ENCODE measurements at places on chromosomes 4 and X.
A peak's percentile ranks its signal among the peaks of the same experiment; 100 is the strongest.

GRCh38 chr4:147516133-147516532 is 35.2 kb downstream of the EDNRA start:
- no peak for DNase-seq
- no peaks in the 10 kb centered on the region for H3K27me3 ChIP-seq
- no peak overlapping the region for H3K27ac ChIP-seq
- no peaks in the 10 kb centered on the region for H3K4me1 ChIP-seq

- no peaks in the 10 kb centered on the region for H3K36me3 ChIP-seq
- no peaks in the 10 kb centered on the region for H3K4me1 ChIP-seq
- H3K27ac ChIP-seq: no peak overlapping the region
- no peaks in the 10 kb centered on the region for H3K27me3 ChIP-seq
- DNase-seq: no peak
Observed at GRCh38 chr4:109887071-109887470, 25.6 kb upstream of the EGF start.

DNA sequence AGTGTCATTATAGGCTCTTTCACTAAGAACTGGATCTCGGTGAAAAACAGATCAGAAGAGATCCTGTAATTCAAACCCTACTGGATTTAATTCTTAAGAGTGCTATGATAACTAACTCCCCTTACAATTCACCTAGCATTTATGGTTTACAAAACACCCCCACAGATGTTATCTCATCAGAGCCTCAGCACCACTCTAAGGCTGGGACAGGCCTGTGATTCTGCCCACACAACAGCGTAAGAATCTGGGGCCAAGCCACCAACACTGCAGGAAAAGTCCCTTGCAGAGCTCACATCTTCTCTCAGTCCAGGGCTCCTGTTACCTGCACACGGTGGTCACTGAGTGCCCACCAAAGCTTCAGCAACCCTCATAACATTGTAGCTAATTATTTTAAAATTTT is 8.9 kb downstream of the MFAP3L start:
- H3K36me3 ChIP-seq: no peaks in the 10 kb centered on the region
- H3K4me3 ChIP-seq: no peak overlapping the region
- no peak overlapping the region for H3K27ac ChIP-seq
- no peaks in the 10 kb centered on the region for H3K4me1 ChIP-seq
- DNase-seq: no peak

- no peak overlapping the region for H3K4me3 ChIP-seq
- no peaks in the 10 kb centered on the region for H3K36me3 ChIP-seq
- H3K27me3 ChIP-seq: no peaks in the 10 kb centered on the region
- no peak overlapping the region for H3K27ac ChIP-seq
- H3K4me1 ChIP-seq: no peaks in the 10 kb centered on the region
- no peak for DNase-seq
Observed at GRCh38 chrX:2159861-2160260, 340.9 kb downstream of the DHRSX start.

- DNase-seq: no peak
- no peak overlapping the region for H3K4me3 ChIP-seq
- no peak overlapping the region for H3K27ac ChIP-seq
Observed at GRCh38 chr4:157591245-157591644, 370.7 kb downstream of the GRIA2 start.

DNA sequence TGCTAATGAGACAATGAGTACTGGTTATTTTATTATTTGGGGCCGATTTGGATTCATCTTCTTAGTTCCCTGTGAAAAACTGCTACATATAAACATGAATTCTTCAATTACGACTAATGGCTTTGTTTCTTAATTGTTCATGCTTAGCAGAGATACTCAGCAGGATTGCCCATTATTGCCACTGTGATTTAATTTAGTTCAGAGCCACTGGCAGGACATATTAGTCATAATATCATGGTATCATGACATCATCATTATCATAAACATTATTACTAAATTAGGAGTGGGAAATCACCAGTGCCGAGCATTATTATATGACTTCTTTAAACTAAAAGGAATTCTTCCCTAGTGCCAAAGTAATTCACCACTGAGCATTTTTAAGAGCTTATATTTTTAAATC is 201.4 kb downstream of the SPOCK3 start:
- DNase-seq: no peak
- H3K4me3 ChIP-seq: no peak overlapping the region
- no peaks in the 10 kb centered on the region for H3K36me3 ChIP-seq
- no peak overlapping the region for H3K27ac ChIP-seq
- H3K27me3 ChIP-seq: no peaks in the 10 kb centered on the region

DNA sequence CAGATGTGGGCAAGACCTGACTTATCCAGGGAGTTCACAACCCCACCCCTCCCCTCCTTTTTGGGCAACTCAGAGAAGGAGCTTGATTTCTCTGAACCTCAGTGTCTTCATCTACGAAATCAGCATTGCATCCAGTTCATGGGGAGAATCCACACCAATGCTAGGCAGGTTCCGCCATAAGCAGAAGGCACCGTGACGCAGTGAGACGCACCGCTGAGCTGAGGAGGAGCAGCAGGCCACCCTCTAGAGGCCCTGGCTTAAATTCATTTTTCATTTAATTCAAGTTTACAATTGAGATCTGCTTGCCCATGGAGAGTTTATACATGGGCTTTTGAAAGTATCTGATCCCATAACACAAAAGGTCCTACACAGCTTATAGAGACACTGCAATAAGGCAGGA is 55.7 kb downstream of the CPZ start:
- no peak overlapping the region for H3K27ac ChIP-seq
- no peaks in the 10 kb centered on the region for H3K36me3 ChIP-seq
- H3K27me3 ChIP-seq: no peaks in the 10 kb centered on the region
- no peak for DNase-seq
- no peaks in the 10 kb centered on the region for H3K4me1 ChIP-seq

DNA sequence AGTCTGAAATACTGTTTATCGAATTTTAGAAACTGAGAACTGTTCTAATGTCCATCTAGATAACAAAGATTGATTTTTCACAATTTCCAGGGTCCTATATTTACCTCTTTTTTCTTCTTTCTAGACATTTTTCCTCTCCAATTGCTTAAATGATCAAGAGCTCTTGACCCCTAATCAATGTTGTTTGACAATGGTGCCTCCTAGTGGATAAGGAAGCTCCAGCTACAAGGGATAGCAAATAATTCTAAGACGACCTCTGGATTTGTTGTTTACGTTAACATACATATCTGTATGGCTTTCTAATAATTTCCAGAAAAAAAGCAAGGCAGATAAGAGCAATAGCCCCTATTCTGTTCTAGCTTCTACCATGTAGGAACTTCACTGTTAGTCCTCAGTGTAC is 35.8 kb downstream of the GPR82 start:
- H3K4me3 ChIP-seq: no peak overlapping the region
- no peaks in the 10 kb centered on the region for H3K27me3 ChIP-seq
- no peaks in the 10 kb centered on the region for H3K36me3 ChIP-seq
- H3K27ac ChIP-seq: no peak overlapping the region
- H3K4me1 ChIP-seq: no peaks in the 10 kb centered on the region

- no peaks in the 10 kb centered on the region for H3K36me3 ChIP-seq
- no peak for DNase-seq
- no peak overlapping the region for H3K4me3 ChIP-seq
- no peaks in the 10 kb centered on the region for H3K4me1 ChIP-seq
- no peaks in the 10 kb centered on the region for H3K27me3 ChIP-seq
- no peak overlapping the region for H3K27ac ChIP-seq
Observed at GRCh38 chr4:86554646-86555045, 39.5 kb upstream of the PTPN13 start.

- H3K4me1 ChIP-seq: no peaks in the 10 kb centered on the region
- no peaks in the 10 kb centered on the region for H3K36me3 ChIP-seq
- no peak overlapping the region for H3K4me3 ChIP-seq
- peak; percentile 16 for DNase-seq
Observed at GRCh38 chrX:84339507-84340364, 151.7 kb upstream of the RPS6KA6 start.

DNA sequence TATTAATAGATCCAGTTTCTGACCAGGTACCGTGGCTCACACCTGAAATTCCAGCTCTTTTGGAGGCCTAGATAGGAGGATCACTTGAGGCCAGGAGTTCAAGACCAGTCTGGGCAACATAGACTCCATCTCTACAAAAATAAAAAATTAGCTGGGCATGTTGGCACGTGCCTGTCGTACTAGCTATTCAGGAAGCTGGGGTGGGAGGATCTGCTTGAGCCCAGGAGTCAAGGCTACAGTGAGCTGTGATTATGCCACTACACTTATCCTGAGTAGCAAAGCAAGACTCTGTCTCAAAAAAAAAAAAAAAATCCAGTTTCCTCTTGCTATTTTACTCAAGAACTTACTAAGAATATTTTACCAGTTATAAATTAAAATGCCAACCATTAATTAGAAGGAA is 91.7 kb downstream of the SLC10A6 start:
- no peak overlapping the region for H3K27ac ChIP-seq
- H3K4me1 ChIP-seq: no peaks in the 10 kb centered on the region
- no peaks in the 10 kb centered on the region for H3K27me3 ChIP-seq
- no peak overlapping the region for H3K4me3 ChIP-seq
- no peaks in the 10 kb centered on the region for H3K36me3 ChIP-seq

GRCh38 chr4:90960433-90960832 is 833.2 kb downstream of the CCSER1 start:
- no peak for DNase-seq
- no peaks in the 10 kb centered on the region for H3K36me3 ChIP-seq
- no peaks in the 10 kb centered on the region for H3K27me3 ChIP-seq
- H3K4me3 ChIP-seq: no peak overlapping the region
- H3K27ac ChIP-seq: no peak overlapping the region

- no peak overlapping the region for H3K4me3 ChIP-seq
- no peaks in the 10 kb centered on the region for H3K27me3 ChIP-seq
- H3K27ac ChIP-seq: no peak overlapping the region
- no peaks in the 10 kb centered on the region for H3K36me3 ChIP-seq
- DNase-seq: peak; percentile 38
- H3K4me1 ChIP-seq: peaks cover 17% of the 10 kb centered on the region
Observed at GRCh38 chrX:70436343-70436742, 8.3 kb upstream of the DLG3 start.

DNA sequence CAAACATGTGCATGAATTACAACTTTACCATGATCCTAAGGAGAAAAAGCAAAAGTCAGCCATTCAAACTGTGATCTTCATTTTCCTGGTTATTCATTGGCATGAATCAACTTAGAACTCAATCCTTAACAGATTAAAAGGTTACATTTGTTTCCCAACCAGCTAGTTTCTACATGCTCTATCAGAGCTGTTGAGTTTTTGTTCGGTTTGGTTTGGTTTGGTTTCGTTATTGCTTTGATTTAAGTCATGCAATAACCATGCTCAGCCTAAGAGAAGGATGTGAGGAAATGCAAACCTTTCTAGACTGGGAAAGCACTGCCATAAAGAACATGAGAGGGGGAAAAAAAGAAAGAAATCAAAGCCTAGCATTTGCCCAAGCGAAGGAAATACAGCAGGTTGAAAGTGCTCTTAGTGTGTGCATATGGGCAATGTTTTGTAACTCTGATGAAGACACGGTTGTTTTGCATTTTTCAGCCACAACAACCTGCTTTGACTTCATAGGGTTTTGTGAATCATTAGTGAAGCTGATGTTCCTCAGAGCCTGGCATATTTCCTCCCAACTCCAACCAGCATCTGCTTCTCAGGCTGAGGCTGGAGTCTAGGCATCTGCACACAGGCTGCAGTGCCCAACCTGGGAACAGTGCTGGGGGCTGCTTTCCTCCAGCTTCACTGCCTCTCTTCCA is 234.3 kb downstream of the ZNF674 start:
- no peaks in the 10 kb centered on the region for H3K36me3 ChIP-seq
- H3K27ac ChIP-seq: no peak overlapping the region
- DNase-seq: no peak

- H3K4me3 ChIP-seq: no peak overlapping the region
- H3K4me1 ChIP-seq: no peaks in the 10 kb centered on the region
- no peaks in the 10 kb centered on the region for H3K36me3 ChIP-seq
- H3K27me3 ChIP-seq: no peaks in the 10 kb centered on the region
Observed at GRCh38 chrX:119036107-119037029, 36.4 kb upstream of the CT47C1 start.

DNA sequence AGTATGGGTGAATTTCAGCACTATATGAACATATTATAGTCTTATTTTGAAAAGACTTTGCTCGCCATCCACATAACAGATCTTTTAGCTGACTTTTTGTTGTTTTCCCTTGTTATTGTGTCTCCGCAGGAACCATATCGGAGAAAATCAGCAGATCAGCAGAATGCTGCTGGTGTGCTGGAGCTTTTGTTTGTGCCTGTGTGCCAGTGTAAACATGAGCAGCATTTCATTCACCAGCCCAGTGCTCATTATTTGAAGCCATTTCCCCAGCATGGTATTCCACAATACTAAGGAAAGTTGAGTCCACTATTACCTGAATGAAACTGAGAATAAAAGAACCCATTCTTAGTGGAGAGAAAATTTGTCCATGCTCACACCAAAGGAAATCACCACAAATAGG is 261.8 kb upstream of the ARX start:
- H3K4me3 ChIP-seq: no peak overlapping the region
- H3K4me1 ChIP-seq: no peaks in the 10 kb centered on the region
- no peaks in the 10 kb centered on the region for H3K36me3 ChIP-seq

- H3K4me3 ChIP-seq: no peak overlapping the region
- no peaks in the 10 kb centered on the region for H3K4me1 ChIP-seq
- no peak overlapping the region for H3K27ac ChIP-seq
Observed at GRCh38 chrX:37993837-37994619, 12.3 kb upstream of the SYTL5 start.

DNA sequence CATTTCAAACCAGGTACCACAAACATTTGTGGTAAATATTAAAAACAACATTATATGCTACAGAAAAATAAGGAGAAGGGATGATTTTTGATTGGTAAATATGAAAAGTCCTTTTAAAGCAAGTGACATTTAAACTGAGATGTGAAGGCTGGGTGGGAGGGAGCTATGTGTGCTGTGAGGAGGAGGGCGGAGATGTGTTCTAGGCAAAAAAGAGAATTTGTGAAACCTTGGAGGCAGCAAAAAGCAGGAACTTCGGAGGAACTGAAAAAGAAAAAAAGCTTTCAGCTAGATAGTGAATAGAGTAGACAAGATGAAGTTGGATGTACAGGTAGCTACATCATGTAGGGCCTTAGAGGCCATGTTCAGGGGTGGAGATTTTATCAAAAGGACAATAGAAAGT is 10.1 kb upstream of the ARAP2 start:
- H3K4me3 ChIP-seq: no peak overlapping the region
- H3K27ac ChIP-seq: no peak overlapping the region
- no peaks in the 10 kb centered on the region for H3K27me3 ChIP-seq
- no peak for DNase-seq
- H3K4me1 ChIP-seq: peaks cover 26% of the 10 kb centered on the region
- H3K36me3 ChIP-seq: no peaks in the 10 kb centered on the region

DNA sequence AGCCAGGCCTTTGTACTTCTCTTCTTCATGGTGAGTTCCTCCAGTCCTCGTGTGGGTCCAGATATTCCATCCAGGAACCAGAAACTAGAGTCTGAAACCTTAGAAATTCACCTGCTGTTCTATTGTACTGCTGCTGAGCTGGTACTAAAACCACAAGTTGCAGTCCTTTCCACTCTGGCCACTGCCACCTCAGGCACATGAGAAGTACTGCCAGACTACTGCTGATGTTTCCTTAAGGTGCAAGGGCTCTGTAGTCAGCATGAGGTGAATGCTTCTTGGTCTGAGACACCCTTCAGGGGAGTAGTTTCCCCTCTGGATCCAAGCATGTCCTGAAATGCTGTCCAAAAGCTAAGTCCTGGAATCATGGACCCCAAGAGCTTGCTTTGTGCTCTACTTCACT is 399.6 kb upstream of the CT83 start:
- no peaks in the 10 kb centered on the region for H3K4me1 ChIP-seq
- no peak overlapping the region for H3K27ac ChIP-seq
- no peak for DNase-seq
- no peaks in the 10 kb centered on the region for H3K36me3 ChIP-seq
- no peak overlapping the region for H3K4me3 ChIP-seq

All from B cell (primary cell).